Activated CD4-positive, alpha-beta T cell treated with anti-CD3 and anti-CD28 coated beads for 24 hours (primary cell): ENCODE measurements at places on chromosomes 2 and 18.

- no peak for DNase-seq
Observed at GRCh38 chr18:30481871-30482270, 560.7 kb downstream of the DSC3 start.

DNA sequence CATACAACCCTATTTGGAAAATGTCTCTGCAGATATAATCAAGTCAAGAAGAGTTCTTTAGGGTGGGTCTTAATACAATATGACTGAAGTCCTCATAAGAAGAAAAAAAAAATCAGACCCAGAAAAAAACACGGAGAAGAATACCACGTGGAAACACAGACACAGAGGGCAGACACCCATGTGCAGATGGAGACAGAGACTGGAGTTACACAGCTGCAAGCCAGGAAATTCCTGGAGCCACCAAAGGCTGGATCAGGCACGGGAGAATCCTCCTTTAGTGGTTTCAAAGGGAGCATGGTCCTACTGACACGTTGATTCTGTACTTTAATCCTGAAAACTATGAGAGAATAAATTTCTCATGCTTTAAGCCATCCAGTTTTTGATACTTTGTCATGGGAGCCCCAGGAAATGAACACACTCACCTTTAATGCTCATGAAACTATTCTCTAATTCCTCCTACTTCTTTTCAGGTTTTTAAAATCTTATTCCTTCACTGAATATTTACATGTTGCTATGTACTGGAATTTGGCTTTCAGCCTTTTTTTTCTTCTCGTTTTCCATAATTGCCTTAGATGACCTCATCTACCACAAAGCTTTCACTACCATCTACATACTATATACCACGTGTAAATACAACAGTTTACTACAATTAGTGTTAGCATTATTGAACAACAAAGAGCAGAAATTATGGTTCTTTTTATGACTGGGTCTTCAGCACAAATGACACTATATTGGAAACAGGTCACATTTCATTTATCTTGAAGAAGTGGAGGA is 529.1 kb downstream of the IRS1 start:
- no peak for DNase-seq

DNA sequence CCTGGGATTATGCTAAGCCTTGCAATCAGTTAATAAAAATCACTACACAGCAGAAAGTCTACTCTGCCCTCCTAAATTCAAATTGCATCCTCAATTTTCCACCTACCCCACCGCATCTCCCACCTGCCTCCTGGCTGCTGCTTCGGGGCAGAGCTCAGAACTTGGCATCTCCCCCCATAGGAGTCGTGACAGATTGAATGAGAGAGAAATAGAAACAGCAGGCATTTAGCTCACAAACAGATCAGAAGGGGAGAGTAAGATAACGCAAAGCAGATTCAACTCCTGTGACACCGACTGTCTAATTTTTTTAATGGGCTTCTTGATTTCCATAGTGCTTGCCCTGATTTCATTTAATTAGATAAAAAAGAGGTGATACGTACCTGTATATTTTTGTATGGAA is 24.7 kb upstream of the LRRC30 start:
- DNase-seq, result no peak

DNA sequence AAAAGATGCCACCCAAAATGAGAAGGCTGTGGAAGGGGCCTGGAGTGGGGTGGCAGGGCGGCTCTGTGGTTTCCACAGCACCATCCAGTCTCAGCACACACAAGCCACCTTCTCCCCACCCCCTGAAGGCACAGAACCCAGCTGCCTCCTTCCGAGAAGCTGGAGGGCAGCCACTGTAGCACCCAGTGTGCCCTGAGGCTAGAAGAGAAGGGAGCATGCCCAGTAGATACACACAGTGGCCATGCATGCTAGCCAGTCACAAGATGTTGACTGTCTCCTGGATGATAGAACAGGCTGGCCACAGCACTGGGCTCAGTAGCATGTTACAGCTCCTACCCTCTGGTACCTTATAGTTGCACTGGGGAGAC is 148.9 kb upstream of the EPAS1 start:
- DNase-seq, result no peak

DNA sequence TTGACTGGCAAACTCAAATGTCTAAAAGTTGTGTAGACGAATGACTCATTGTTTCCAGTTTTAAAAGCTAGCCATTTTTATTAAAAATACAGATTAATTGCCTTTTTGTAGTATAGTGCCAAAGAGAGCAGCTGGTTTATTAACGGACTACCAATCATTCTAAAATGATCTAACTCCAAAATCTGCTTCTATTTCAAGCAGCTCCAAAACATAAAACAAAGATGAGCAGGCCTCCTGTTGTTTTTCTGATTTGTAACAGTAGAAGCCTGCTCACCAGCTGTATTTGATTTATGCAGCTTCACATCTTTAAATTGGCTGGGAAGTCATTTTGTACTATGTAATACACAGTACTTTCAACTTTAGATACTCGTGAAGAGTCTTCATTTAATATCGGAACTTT is 171.8 kb downstream of the UBR3 start:
- no peak for DNase-seq

DNA sequence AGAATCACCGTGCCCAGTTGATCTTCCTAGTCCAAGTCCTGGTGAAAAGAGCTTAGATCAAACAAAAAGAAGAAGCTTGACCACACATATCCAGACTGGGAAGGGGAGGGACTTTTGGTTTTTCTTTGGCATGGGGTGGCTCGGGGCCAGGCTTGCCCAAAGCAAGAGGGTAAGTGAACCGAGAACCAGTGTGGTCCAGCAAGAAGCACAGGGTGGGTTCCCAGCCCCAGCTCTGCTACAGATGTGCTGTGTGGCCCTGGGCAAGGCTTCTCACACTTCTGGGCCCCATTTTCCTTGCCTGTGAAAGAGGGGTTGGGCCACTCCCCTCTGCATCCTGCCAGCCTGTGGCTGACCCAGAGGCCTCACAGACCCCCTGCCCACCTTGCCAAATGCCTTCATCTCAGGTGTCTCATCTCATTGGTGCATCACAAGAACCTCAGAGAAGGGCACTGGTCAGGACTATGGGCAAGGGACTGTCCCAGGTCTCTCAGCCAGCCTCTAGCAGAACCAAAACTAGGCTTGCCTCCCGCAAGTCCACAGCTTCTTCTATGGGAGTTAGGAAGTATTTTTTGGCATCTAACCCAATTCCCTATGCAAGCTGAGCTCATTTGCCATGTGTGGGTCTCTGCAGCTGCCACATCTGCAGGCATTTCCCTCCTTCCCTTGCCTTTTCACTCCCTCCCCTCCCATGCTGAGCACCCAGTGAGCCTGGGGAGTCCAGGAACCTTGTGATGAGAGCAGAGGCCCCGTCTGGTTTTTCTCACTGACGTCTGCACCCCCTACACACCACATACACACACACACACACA is 6.9 kb downstream of the ATP6V1B1 start:
- DNase-seq, result no peak

GRCh38 chr2:37599688-37600525 is 71.5 kb downstream of the CDC42EP3 start:
- no peak for DNase-seq

- DNase-seq, result no peak
Observed at GRCh38 chr2:238338710-238339394, 18.5 kb downstream of the TRAF3IP1 start.

- no peak for DNase-seq
Observed at GRCh38 chr2:62236499-62236898, 40.6 kb downstream of the B3GNT2 start.

DNA sequence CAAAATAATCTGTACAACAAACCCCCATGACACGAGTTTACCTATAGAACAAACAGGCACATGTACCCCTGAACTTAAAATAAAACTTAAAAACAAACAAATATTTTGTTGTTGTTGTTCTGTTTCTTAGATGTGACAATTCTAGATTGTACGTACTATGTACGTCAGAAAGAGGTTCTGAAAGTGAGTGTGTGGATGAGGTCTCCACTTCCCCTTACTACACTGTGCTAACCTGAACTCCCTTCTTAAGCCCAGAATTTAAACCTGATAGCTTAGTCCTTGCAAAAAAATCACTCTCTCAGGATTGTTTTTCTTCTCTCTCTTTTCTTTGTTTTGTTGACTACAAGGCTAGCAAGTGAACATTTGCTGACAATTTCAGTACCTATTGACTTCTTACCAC is 581.6 kb downstream of the LRRTM4 start:
- no peak for DNase-seq

DNA sequence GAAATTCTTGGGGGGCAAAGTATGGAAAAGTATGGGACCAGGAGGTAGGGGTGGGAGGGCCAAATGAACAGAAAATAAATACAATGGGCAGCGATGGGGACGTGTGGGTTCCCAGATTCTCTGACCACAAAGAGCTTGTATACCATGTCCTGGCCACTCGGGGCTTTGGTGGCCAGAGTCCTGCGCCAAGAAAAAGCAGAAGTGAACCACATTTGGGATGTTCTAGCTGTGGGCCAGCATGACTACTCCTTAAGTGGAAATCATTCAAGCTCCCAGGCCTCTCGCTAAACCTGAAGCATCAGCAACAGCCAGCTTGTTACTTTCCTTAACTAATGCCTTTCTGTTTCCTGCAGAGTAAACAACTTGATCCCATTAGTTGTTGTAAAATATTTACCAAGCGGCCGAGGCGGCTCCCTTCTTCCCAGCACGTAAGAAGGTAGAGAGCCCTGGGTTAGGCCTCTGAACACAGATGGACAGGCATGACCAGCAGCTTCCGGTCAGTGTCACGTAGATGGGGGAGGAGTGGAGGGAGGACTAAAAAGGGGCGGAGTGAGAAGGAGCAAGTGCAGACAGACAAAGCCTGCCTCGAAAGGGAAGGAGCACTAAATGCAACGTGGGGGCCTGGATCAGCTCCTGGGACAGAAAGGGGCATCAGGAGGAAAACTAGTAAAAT is 88.2 kb downstream of the GALNT14 start:
- no peak for DNase-seq

DNA sequence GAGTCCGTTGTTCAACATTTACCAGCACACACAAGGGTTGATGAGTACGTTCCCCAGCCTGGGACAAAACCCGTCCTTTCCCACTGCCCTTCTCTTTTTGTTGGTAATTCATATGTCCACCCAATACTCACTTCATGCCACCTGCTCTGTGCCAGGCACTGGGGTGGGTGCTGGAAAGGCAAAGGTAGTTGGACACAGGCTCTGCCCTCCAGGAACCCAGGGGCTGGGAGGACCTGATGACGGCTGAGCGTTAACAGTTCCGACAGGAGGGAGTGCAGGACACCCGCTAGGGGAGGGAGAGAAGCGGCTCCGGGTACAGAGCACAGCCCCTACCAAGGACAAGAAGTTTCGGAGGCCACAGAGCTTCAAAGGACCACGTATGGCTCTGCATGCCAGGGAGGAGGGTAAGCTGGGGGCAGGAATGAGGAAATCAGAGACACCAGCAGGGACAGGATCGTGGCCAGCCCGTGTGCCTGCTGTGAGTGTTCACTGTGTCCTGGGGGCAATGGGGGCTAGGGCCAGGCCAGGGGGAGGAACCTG is 134.1 kb upstream of the GPC1 start:
- DNase-seq, result no peak

DNA sequence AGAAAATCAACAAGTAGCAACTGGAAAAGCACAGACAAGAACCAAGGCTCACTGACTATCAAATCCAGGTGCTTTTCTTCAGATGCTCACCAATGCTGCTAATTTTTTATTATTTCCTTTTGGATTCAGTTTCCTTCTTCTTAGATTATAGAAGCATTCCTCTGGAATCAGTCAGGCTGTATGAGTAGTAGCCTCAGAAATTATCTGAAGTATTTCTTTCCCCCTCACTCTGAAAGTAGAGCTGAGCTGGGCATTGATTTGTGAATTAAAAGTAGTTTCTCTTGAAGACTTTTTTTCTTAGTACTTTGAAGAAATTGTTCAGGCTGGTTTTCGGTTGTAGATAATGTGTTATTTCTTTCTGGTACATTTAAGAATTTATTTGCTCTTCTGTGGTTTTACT is 273.7 kb downstream of the NOL4 start:
- no peak for DNase-seq

GRCh38 chr2:123720760-123721159 is 304.3 kb upstream of the CNTNAP5 start:
- no peak for DNase-seq

- no peak for DNase-seq
Observed at GRCh38 chr18:26864658-26865057, 849 bp downstream of the AQP4 start.

- no peak for DNase-seq
Observed at GRCh38 chr2:108980076-108980475, 8.9 kb downstream of the EDAR start.

DNA sequence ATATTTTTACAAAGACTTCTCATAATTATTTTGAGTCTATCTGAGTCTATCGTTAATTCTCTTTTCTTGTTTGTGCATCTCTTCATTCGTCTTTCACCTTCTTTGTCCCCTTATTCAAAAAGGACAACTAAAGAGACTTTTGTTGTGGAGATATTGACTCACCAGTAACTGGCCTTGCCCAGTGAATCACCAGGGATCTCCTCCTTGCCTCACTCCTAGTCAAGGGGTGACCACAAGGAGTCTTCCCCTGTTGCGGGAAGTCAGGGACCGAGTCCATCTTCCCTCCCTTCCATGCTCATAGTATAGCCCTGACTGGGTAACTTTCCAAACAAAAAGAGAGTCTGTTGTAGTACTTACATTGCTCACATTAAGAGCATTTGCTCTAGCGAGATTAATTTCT is 158.9 kb downstream of the NEB start:
- DNase-seq, result no peak

GRCh38 chr18:13433685-13434084 is 215.1 kb downstream of the LDLRAD4 start:
- no peak for DNase-seq

DNA sequence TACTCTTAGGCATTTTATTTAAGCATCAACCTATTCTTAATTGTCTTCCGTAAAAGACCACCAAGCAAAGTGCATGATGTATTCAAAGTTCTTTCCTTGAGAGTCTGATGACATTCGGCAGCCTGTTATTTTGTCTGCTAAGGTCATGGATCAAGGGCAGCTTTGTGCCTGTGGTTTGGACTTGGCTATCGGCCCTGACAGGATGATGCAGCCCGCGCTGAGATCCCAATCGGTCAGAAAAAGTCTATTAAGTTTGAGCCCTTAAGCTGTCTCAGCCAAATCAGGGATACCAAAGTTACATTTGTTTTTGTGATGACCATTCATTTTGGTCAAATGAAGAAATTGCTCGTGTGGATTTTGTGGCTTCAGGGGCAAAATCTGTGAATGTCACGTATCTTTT is 718.9 kb upstream of the FANCL start:
- DNase-seq, result no peak

DNA sequence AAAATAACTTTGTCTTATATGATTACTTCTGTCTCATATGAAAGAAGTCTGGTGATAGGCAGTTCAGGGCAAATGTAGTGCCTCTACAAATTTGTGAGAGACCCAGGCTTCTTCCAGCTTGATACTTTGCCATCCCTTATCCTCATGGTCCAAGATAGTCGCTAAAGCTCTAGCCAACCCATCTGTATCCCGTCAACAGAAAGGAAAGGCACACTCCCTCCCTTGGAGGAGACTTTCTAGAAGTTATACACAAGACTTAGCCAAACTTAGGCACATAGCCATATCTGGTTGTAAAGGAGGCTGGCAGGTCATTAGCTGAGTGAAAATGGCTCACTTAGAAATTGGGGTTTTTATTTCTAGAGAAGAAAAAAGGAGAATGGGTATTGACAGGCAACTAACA is 14.3 kb upstream of the EHBP1 start:
- no peak for DNase-seq

- DNase-seq, result no peak
Observed at GRCh38 chr2:37686792-37687526, 15.5 kb upstream of the CDC42EP3 start.
